Hippocampal formation (tissue), 2 donors: ENCODE measurements at places on chromosomes 11 and 22.

GRCh38 chr11:124830749-124831148 is 30.5 kb upstream of the MSANTD2 start:
- no peak for DNase-seq

DNA sequence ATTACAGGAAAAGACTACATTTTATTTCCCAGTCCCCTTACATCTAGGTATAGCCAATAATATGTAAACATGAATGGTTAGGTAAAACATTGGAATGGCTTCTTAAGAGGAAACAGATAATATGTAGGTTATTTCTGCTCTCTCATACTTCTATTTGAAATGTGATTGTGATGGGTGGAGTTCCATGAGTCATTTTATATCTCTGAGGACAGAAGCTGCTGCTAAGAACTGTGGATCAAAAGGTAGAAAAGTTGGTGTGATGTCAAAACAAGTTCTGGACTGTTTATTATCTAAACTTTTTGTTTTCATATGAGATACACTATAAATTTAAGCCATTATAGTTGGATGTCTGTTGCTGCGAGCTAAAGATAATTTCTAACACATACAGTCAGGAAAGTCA is 799.4 kb upstream of the TENM4 start:
- no peak for DNase-seq

DNA sequence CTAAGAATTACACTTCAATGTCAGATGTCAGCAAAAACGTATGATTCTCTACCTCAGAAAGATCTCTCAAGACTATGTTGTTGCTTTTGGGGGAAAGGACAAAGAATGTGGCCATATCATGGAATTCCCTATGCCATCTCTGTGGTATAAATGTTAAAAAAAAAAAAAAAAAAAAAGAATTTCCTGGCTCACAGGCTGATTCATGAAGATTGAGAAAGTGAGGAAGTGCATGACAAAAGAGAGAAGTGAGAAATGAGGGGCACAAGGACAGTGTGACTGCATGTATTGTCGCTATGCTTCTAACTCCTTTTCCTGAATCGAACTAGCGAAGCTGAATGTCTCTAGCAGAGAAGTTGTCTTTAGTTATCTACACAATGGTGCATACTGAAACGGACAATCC is 80.6 kb upstream of the CARD18 start:
- DNase-seq = no peak

- DNase-seq = no peak
These were observed 37.9 kb downstream of the MUC2 start for GRCh38 chr11:1112351-1113191.

DNA sequence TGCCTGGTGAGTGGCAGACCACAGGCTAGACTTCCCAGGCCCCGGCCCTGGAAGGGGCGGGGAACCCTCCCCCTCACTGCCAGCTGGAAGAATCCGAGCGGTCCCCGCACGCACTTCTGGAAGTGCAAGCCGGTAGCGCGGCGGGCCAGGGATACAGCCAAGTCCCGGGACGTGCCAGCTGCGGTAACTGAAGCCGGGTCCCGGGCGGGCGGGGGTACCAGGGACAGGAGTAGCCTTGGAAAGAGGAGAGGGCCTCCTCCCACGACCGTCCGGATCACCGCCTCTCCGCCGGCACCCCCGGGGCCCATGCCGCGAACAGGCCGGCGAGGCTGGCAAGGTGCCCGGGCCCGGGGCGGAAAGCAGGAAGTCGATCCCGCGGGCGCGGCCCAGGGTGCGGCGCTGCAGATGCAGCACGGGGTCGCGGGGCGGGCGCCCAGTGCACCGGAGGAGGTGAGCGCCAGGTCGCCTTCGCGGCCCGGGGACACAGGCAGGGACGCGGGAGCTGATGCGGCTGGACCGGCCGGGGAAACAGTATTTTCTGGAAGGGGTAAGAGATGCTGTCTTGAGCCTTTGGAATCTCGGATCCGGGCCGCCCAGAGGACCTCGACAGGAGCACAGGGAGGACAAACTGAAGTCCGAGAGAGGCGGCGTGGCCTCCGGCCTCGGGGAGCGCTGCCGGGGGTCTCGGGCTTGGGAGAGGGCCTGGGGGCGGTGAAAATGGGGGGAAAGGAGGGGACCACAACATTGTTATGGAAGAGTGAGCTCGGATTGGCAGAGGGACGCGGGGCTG is 783 bp upstream of the SLC35C1 start:
- DNase-seq = no peak

DNA sequence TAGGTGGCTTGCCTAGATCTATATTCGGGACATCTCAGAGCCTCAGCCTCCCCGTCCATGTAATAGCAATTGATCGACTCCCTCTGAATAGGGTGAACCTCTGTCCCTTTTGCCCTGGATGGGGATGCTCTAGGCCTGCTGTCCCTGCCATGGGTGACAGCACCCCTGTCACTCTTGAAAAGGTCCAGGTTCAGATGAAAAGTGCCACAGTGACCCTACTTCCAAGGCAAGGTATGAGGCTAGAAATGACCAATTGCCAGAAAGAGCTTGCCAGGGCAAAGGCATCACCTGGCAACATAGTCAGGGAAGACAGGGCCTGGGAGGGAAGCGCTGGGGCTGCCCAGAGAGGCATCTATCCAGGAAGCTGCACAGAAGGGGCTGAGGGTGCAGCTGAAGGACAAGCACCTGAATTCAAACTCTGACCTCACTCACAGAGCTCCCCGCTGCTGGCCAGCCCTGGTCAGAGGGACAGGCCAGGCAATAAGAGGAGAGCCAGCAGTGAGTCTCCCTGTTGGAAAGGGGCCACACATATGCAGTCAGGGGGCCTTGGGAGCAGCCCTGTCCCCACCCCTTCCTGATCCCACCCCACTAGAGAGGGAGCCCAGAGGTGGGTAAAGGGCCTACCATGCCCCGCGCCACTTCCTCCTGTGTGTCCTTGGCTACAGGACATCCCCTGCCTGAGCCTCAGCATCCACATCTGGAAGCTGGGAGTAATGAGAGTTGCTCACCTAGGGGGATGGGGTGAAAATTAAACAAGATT is 9.0 kb upstream of the APOBEC3A start:
- no peak for DNase-seq

- DNase-seq = no peak
These were observed 280.8 kb downstream of the KIRREL3 start for GRCh38 chr11:126719740-126720139.

DNA sequence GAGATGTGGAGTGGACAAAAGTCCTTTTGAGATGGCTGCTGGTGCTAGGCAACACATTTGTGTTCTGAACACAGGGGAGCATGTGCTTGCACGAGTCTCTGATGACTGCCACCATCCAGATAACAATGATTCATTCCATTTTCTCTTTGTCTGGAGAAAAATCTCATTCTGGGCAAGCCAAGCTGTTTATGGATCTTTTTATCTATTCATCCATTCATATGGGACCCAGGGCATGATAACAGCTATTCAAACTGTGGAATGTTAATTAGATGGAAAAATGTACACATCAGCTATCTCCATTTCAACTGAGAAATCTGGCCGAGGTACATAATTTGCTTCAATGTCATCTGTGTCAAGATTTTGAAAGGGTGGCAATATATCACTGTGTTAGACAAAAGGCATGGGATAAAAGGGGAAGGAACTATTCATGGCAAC is 117.5 kb upstream of the ZBED5 start:
- DNase-seq = peak; percentile 40

DNA sequence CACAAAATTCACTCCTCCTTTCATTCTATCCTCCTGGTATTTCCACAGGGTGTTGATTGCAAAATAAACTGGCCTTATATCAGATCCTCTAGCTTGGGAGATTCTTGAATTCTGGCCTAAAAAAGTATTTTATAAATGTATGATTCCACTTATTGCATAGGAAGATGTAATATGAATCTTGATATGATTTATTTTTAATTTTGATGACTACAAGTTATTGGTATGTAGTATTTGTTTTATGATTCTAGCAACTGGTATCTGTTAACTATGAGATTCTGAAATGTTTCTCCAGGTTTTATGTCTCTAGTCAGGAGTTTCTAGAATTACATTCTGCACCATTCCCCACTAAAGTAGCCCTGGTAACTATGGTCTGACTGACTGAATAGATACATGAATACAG is 373.9 kb upstream of the C11orf87 start:
- DNase-seq = no peak
